ENCODE measurements at places on chromosomes 2 and 18. TPM values are rescaled to one million over a fixed set of nuclear protein-coding genes. Genes with fewer than 3 reads are reported as not detected.

IL36G gene
- not detected for total RNA-seq

DPP10 gene
- total RNA-seq = 22.3 TPM

ALK gene
- total RNA-seq = 9.5 TPM

ATP6V1B1 gene
- total RNA-seq = 24.9 TPM

C2orf81 gene
- 3.1 TPM for total RNA-seq

MARS2 gene
- total RNA-seq = 7.2 TPM

BMP10 gene
- total RNA-seq = not detected

SGPP2 gene
- total RNA-seq = 2.0 TPM

SERPINB11 gene
- total RNA-seq = 0.93 TPM

Measured in camera-type eye (tissue), 1 donor.